ENCODE measurements at places on chromosomes 3 and 15.
A peak's percentile ranks its signal among the peaks of the same experiment; 100 is the strongest.

DNA sequence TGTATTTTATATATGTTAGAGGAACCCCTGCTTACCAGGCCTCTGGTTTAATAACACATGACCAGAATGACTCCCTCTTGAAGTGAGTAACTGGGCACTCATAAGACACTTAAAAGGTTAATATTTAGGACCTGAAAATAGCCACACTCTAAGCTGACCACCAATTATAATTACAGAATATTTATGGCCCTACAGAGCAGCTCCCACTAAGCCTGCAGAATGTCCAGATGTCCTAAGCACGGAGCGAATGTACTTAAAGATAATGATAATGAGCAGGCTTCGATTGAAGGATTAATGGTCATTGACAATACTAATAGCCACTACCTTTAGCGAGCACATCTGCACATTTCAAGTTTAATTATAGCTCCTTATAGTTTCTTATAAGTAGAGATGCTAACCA, 22.8 kb upstream of the KCTD6 start:
- DNase-seq = no peak

DNA sequence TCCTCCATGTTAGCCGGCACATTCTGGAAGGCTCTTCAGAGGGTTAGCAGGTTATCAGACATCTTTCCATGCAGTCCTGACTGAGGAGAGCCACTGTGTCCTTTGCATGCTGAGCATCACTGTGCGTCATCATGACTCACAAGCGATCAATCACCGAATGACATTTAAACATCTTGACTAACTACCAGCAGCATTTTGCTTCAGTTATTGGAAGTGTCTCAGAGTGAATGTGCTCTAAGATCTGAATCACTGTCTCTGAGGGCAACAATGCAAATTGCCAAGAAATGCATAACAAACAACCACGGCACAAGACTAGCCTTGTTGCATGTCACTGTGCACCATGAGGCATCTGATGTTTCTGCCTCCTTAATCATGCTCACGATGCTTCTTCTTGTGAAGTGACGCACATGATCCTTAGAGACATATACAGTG, 18.3 kb upstream of the ATP8B4 start:
- DNase-seq = peak; percentile 18

- DNase-seq = no peak
These were observed 151.6 kb upstream of the CGNL1 start for GRCh38 chr15:57224664-57225063.

GRCh38 chr3:37491776-37492175, 317.4 kb upstream of the LRRFIP2 start:
- no peak for DNase-seq

GRCh38 chr15:66563126-66563525, 2.7 kb downstream of the LCTL start:
- DNase-seq = no peak

Measured in stimulated activated CD4-positive, alpha-beta T cell treated with anti-CD3 and anti-CD28 coated beads, Interleukin-12 subunit alpha, Interleukin-12 subunit beta, amount 100 ng/mL, for 24 hours (primary cell).